ENCODE measurements at places on chromosomes 1 and 21.
A peak's percentile ranks its signal among the peaks of the same experiment; 100 is the strongest.

- DNase-seq, result no peak
Observed at GRCh38 chr1:1397839-1398523, 1.2 kb downstream of the CCNL2 start.

DNA sequence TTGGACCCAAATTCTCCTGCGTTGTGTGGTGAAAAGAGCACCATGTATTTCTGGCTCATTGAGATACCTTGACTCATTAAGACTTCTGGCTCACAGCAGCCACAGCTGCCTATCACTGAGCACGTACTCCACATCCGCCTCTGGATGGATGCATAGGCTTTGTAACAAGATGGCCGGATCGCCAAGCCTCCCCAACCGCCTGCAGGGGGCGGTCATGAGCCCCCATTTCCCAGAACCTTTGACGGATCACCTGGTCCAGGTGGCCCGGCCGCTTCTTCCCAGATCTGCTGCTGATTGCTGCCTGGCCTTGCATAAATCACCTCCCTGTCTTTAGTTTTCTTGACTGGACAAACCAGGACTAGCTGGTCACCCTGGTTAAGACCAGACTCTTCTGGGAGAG lies 156.5 kb upstream of the KLHDC7A start:
- no peak for DNase-seq

DNA sequence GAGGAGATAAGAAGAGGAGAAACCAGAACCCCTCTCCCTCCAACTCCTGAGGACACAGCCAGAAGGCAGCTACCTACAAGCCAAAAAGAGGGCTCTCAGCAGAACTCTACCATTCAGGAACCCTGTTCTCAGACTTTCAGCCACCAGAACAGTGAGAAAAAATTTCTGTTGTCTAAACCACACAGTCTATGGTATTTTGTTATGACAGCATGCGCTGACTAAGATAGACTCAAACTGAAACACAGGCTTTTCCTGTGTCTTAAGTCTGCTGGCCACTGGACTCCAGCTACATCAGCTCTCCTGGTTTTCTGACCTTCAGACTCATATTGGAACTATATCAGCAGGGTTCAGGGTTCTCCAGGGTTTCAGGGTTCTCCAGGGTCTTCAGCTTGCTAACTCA lies 126.5 kb upstream of the TNFSF4 start:
- DNase-seq, result no peak

DNA sequence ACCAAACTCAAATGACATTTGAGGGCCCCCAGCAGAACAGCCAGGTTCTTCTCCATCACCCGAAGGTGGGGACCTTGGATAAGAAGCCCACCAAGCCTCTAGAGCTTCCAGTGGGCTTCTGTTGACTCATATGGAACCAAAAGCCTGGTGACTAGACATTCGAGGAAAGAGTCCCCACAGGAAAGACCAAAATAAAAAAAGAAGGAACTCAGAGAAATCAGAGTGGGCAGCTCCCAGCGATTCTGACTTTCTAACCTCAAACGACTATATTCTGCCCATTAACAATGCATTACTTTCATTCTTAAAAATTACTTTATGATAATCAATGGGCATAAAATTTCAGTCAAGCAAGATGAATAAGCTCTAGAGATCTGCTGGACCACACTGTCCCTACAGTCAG lies 9.6 kb upstream of the CHIT1 start:
- DNase-seq, result peak; percentile 56

DNA sequence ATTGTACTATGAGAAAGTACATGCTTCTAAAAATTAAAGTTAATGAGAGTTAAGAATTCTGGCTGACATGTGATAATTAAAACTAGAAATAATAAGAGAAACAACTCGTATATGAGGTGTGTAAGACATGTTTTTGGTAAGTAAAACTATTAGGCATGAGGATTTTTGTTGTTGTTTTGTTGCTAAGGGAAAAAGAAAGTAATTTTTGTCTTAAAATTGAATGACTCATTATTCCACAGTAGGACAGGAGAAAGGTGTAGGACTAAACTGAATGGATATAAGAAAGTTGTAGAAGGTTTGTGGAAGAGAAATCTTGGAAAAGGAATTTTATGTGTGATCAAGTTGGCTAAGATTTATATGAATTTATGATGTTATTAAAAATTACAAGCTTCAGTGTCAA lies 54.8 kb downstream of the TBX19 start:
- no peak for DNase-seq

DNA sequence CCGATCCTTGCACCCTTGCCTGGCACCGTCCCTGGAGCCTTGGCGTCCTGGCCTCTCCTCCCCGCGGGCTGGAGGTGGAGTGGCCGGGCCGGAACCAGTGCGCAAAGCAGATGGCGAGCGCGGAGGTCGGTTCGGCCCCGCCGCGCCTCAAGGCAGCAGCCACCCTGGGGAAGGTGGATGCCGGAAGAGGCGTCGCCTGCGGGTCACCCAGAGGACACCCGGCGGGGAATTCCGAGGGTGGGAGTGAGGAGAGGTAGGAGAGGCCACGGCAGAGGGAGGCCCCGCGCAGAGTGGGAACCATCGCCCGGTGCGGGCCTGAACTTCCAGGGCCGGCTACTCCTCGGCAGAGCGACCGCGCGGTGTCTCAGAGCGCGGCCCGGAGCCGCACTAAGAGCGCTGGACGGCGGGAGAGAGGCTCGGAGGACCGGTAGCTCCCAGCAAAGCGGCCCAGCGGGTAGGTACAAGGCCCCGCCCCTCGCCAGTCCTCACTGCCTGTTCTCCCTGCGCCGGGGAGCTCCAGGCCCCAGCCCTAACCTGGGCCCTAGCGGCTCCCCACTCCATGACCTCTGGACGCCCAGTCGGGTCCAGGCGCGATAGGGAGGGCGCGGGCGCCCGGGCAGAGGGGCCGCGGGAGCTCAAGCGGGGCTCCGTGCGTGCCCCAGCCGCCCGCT lies at the start of gene RNF207:
RNF207 (plus strand) TSS at position 271 of the 671 bp plus-strand sequence. CDS start 417 bp downstream, outside the sequence.
- peak; percentile 61 for DNase-seq

GRCh38 chr1:204917802-204918201 lies 47.1 kb downstream of the NFASC start:
- DNase-seq, result no peak

DNA sequence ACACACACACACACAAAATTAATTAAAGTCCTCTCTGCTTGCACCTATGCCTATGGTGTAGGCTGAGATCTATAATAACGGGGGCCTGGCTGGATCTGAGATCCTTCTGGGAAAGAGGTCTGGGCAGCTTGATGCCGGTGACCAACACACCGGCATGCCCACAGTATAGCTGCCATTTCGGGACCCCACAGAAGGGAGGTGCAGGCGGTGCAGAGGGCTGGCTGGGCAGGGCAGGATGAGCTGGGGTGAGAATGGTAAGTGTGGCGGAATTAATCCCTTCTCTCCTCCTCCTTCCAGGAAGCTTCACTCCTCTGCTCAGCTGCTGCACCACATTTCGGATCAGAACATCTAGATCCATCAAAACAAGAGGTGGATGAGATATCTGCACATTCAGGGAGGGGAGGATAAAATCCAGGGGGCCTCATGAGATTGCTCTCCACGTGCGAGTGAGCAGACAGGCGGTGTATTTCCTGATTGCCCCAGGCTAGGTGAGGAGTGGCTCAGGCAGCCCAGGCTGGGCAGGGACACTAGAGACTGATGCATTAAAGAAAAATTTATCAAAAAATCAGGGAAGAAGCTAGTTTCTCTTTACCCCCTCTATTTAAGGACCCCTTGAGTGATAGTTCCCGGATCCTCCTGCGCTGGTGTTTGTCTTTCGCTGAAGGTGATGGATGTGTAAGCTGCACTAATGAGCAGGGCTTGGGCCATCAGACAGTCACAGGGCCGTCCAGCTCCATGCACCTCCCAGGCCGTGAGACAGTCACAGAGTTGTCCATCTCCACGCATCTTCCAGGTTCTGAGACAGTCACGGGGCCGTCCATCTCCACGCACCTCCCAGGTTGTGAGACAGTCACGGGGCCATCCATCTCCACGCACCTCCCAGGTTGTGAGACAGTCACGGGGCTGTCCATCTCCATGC lies 449.9 kb downstream of the PTPRU start:
- no peak for DNase-seq

DNA sequence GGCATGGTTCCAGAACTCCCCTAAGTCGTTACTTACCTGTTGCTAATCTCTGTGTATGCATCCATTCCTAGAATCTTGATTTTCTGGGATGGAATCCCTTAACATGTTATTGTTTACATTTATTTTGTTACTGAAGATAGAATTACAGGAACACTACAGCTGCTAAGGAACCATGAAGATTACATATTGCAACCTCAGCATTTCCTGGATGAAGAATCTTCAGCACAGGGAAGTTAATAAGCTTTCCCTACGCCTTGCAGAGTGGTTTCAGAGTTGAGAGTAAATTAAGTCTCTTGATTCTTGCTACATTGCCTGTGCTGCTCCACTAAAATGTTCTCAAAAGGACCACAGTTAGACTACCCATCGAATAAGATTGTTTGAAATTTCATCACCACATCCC lies 31.4 kb upstream of the GBP6 start:
- no peak for DNase-seq

DNA sequence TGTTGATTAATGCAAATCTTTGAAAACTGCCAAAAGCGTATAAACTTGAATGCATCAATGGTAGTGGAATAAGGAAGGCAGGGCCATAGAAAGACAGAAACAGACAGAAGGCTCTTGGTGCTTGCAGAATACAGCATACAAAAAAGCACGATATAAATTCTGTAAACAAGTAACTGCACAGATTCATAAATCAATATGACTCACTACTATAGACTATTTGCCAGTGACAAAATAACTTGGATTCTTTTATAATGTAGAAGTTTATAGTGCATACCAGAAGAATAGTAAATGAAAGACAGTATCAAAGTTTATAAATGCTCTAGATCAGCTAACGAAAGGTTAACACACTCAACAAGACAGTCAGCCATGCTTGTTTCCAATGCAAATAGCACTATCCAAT lies 349.6 kb downstream of the PTBP2 start:
- DNase-seq, result no peak

DNA sequence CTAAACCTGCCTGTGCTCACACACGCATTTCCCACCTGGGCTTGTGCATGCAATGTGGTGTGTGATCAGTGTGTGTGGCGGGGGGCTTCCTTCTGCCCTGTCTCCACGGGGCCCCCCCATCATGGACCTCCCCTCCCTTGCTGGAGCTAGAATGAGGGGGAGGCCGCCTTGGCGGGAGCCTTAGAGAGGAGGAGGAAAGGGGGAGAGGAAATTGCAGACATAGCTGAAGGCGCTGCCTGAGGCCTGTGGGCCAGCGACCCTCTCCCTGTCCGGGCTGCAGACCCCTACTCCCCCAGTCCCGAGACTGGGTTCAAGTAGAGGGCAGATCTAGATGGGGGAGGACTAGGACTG lies 883 bp upstream of the EVA1B start:
- no peak for DNase-seq

- DNase-seq, result no peak
Observed at GRCh38 chr1:212074313-212074712, 38.8 kb downstream of the DTL start.

All from inflammatory macrophage treated with lipopolysaccharide for 1 hour (primary cell).